ENCODE measurements at places on chromosomes 6 and 20. TPM values are rescaled to one million over a fixed set of nuclear protein-coding genes. Genes with fewer than 3 reads are reported as not detected.

- DNase-seq: no peak
Observed at GRCh38 chr6:31597006-31597405, 4.2 kb upstream of the NCR3 start.

GRCh38 chr20:32495949-32496348 lies 89.2 kb downstream of the NOL4L start:
- DNase-seq: no peak

GRCh38 chr6:134574491-134574890 lies 256.6 kb upstream of the SGK1 start:
- no peak for DNase-seq

- DNase-seq: no peak
Observed at GRCh38 chr6:121838842-121839241, 403.4 kb downstream of the GJA1 start.

- no peak for DNase-seq
Observed at GRCh38 chr6:132712366-132712765, 1.5 kb downstream of the VNN1 start.

Gene MOG
- total RNA-seq: not detected

Gene GPANK1
- 12.1 TPM for total RNA-seq

Measured in pulmonary artery endothelial cell (primary cell).